ENCODE measurements at places on chromosomes 6 and 20.

- no peak for DNase-seq
Measured at GRCh38 chr20:24543741-24544140, 74.3 kb downstream of the SYNDIG1 start.

DNA sequence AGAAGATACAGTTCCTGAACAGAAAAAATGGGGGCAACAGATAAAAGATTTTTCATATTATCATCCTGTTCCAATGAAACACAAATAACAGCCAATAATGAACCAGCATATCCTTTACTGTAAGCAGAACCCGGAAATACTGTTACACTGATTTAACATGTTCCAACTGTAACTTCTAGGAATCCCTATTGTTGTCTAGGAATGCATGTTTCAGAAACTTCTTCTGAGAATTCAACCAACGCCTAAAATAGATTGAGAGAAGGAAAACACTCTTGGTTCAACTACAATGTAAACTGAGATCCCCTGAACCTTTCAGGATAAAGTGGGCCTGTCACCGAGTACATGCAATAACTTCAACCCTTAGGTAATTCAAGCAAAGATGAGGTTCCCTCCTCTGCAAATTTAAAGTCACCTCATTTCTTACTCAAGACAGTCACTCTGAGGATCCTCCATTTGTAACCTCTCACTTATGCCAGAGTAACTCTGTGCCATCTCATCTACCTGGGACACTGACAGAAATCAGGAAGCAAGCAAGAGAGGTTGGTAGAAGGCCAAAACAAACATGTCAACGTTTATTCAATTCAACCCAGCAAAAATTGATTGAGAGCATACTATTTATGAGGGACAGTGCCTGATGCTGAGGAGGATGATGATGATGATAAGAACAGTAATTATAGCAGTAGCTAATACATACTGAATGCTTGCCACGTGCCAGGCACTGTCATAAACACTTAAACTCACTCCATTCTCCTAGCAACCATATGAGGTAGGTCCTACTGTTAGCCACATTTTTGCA, 14.1 kb downstream of the UBE3D start:
- DNase-seq = no peak

DNA sequence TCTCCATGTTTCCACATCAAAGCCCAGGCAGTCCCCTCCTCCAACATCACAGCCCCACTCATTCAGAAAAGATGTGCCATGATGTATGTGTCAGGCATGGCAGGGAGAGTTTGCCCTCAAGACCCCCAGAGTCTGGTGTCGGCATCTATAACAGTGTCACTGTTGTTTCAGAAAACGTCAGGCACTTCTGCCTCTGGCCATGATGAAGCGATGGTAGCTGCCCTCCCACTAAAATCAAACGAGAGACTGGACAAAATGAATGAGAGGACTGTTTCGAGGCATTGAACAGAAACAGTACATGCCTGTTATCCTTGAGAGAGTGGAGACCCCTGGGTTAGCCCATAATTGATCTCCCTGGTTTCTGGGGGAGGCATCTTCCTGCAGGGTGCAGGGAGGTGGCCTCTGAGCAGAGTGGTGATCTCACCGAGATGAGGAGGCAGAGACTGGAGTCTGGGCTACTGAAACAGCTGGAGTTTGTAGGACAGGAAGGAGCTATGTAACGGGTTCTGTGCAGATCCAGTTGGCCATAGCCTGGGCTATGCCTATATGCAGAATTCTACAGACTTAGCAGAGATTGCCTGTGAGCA, 144.5 kb downstream of the SYCP2 start:
- no peak for DNase-seq

GRCh38 chr6:120005292-120005976, 655.9 kb upstream of the MAN1A1 start:
- no peak for DNase-seq

DNA sequence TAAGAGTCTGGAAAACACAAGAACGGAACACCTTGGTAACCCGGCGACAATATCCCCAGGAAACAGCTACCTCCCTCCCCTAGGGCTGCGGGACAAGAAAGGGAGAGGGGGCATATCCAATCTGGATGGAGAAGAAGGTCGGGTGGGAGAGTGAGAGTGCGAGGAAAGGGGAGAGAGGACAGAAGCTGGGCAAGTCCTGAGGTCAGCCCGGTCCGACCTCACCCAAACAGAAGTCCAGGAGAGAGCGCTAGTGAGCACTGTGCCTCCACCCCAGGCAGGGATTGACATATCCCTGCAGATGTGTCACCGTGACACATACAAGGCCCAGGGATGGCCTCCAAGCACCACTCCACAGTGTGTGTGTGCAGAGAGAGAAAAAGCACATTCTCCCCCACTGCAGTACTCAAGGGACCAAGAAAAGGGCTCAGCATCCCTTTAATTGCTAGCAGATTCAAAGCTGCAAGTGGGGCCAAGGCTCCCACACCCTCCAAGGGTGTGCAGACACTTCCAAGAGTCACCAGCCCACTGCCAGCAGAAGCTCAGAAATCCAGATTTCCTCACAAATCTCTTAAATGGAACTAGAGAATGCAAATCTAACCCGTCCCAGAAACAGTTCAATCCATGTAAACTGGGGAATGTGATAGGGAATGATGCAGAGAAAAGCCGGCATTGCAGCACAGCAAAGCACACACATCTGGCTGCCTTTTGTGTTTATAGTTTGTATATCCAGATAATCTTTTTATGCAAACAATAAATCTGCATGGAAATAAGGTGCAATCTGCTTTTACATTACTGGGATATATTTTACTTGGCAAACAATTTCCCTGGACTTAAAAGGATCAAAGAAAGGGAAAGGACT, 3.1 kb downstream of the PXDC1 start:
- DNase-seq = no peak

GRCh38 chr6:53437557-53438202, 88.9 kb upstream of the ELOVL5 start:
- DNase-seq = no peak

GRCh38 chr6:139323511-139324300, 31.9 kb upstream of the TXLNB start:
- peak; percentile 66 for DNase-seq

DNA sequence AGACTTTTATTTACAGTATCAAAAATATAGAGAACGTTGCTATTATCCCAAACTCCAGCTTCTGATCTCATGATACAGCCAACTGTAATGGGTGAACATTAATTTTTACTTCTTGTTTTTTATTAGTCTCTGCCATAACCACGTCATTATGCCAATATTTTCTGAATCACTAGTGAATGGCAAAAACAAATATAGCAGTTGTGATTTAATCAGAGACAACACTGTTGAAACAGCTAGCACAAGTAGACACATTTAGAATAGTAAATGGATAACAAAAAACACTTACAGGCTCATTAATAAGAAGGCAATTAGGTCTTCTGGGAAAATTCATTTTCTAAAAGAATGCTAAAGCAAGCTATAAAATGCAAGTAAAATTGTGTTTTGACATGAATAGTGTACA, 8.1 kb downstream of the PTPRK start:
- DNase-seq = no peak

GRCh38 chr6:126145351-126145750, 159.0 kb downstream of the TRMT11 start:
- DNase-seq = no peak

Measured in ovary (tissue), 10 donors.